NCI-H146 (cell line): ENCODE measurements at places on chromosomes 12 and 14.

DNA sequence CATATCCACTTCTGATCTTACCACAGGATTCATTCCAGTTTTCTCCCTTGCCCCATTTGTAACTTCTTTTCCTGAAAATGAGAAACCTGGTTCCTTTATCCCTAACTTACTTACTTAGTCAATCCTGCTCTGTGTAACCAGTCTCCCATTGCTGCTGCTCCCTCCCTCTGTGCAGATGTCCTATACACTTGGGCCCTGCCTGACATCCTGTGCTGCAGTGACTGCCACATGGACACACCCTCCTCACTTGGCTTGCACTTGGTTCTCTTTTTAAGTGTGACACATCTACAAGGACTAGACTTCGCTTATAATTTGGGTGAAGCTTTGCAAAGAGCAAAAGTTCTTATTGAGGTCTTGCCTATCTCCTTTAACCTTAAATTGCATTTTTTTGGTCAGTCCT, 51.4 kb downstream of the FGD4 start:
- peak; percentile 4 for DNase-seq

GRCh38 chr12:118185602-118186397, 49.9 kb downstream of the PEBP1 start:
- DNase-seq: no peak

- no peak for DNase-seq
Observed at GRCh38 chr12:132771126-132771838, 9.7 kb upstream of the ANKLE2 start.

GRCh38 chr12:108295641-108296040, 43.5 kb downstream of the CMKLR1 start:
- DNase-seq: no peak

GRCh38 chr14:93002851-93003298, 79.9 kb downstream of the CHGA start:
- no peak for DNase-seq

- DNase-seq: no peak
Observed at GRCh38 chr12:45350861-45351260, 135.0 kb downstream of the ANO6 start.

GRCh38 chr12:129614221-129614885, 289.5 kb downstream of the TMEM132D start:
- no peak for DNase-seq

GRCh38 chr12:132558861-132559623, 51.3 kb downstream of the LRCOL1 start:
- DNase-seq: no peak

- no peak for DNase-seq
Observed at GRCh38 chr14:66508547-66508845, 549 bp downstream of the GPHN start.

DNA sequence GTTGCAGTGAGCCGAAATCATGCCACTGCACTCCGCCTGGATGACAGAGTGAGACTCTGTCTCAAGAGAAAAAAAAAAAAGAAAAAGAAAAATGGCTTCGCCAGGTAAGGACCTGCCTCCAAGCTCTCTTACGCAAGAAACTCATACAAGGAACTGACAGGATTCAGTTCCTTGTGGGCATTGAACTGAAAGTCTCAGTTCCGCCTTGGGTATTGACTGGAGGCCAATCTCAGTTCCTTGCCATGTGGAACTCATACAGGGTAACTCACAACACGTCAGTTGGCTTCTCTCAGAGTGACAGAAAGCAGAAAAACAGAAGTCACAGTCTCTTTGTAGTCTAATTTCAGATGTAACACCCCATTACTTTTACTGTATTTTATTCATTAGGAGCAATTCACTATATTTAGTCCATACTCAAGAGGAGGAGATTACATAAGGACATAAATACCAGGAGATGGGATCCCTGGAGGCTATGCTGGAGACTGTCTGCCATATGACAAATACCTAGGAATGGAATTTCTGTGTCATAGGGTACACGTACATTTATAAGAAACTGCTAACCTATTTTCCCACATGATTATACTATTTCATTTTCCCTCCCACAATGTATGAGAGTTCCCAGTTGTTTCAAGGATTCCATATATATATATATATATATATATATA, 11.4 kb upstream of the NOPCHAP1 start:
- DNase-seq: no peak

- no peak for DNase-seq
Observed at GRCh38 chr14:64725879-64726584, 21.8 kb downstream of the PLEKHG3 start.

DNA sequence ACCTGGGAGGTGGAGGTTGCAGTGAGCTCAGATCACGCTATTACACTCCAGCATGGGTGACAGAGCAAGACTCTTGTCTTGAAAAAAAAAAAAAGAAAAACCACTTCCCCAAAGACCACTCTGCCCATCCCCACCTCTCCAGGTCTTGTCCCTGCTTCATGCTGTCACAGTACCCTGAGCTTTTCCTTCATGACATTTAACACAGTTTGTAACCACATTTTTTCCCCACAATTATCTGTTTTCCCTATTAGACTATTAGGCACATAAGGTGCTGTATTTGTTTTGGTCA, 6.9 kb downstream of the HECTD1 start:
- no peak for DNase-seq

DNA sequence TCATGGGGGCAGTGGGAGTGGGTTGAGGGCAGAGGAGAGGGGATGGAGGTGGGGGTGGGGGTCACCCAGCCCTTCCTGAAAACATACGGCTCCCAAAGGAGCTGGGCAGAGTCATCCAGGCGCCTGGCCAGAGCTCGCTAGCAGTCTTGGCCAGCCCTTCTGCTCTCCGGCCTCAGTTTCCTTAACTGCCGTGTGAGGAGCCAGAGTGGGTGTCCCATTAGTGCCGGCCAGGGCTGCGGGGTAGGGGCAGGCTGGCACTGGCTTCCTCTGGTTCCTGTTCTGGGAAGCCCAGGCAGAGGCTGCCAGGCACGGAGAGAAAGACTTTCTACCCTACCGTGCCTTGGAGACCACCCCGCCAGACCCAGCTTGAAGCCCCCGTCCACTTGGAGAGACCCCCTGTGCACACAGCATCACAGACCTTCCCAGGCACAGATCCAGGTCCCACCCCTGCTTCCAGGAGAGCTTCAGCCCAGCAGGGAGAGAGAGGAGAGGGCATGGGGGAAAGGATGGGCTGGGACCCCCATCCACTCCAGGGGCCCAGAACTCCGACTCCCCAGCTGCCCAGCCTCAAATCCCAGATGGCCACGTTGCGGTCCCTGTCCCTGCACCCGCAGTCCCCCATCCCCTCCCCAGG, 93.3 kb downstream of the RFLNA start:
- DNase-seq: no peak

DNA sequence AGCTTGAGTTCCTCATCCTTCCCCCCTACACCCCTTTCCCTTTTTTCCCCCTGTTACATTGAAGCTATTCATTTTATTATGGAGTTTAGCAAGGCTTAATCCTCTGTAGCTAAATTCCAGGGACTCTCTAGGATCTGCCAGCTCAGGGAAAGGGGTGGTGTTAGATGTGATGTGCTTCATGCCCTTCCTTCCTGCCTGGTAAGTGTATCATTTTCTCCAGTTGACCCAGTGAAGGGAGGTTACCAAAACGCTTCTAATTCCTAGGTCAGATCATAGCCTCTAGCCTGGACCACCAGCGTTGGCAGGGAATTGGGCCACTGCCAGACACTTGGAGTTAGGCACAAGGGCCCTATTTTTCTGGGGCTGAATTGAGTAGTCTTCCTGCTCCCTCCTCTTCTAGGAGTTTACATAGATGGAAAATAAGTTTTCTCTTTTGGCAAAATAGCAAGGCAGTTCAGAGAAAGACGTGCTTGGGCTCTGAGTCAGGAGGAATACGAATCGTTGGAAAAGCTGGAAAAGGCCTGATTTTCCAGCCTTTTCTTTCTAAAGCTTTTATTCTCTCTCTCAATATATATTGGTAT, 88.3 kb downstream of the NPAS3 start:
- DNase-seq: no peak

- DNase-seq: no peak
Observed at GRCh38 chr14:81009346-81009745, 53.9 kb downstream of the TSHR start.

DNA sequence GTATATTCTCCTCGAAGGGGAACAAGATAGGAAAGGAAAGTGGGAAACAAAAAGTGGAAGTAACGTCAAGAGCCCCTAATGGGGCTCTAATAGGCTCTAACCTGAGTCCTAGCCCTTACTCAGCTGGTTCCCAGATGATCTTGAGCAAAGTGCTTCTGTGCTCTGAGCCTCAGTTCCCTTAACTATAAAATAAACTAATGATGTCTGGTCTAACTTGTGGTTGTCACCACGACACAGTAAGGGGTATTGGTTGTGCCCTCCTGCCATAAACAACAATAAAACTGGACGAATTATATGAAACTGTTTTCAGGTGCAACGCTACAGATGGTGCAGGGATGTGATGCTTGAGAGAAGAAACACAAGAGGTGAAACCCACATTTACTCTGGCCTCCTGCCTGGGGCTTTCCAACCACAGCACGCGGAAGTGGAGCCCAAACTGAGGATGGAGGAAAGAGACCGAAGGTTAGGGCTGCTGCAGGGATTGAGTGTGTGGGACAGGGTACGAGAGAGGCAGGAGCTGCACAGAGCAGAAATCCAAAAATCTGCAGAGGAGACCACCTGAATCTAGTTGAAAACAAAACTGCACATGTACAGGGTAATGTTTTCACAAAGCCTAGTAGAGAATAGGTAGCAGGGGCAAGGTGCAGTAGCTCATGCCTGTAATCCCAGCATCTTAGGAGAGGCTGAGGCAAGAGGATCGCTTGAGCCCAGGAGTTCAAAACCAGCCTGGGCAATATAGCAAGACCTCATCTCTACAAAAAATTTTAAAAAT, 45.6 kb upstream of the BCL2L14 start:
- DNase-seq: no peak

DNA sequence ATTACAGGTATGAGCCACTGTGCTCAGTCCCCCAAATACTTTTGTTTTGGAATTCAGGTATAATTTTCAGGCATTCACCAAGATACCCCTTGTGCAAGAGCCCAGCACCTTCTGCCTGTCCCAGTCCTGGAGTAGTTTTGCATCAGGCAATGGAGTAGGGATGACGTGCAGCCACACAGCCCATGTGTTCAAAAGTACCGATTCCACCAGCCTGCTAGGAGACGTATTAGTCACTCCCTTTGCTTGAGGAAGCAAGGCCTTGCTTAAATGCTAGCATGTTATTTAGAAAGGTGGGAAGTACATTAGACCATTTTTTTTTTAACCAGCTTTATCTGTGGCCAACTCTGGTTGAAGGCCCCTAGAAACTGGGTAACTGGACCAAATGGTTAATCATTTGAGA, 15.0 kb upstream of the GALNT16 start:
- DNase-seq: no peak

GRCh38 chr12:84920331-84920730, 7.7 kb upstream of the SLC6A15 start:
- no peak for DNase-seq

DNA sequence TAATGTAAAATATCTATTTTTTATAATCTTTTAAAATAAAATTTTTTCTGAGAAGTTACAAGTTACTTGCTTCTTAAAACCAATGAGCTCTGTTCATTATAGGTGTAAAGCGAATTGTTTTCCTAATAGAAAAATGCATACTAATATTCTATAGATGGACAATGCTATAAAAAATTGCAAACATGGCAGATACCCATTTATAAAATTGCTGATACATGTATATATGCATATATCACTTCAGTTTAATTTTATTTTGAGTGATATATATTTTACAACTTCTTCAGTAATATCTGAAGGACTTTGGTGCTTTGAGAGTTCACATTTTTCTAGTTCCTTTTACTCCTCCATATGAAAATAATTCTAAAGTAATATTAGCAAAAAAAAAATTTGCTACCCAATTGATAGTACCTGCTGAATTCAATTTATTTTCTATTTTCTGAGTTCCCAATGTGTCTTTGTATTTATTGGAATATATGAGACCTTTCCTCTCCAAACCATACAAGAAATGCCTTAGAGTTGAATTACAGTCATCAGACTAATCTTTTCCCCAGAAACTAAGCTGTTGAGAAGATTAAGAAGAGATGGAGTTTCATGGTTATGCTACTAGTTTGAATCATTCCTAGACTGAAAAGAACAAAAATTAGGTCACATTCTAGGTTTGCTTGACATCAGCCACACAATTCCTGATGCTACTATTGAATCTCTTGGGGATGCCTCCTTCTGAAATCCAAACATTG, 1937.5 kb upstream of the SEL1L start:
- no peak for DNase-seq

GRCh38 chr14:74834692-74835392, 41.1 kb downstream of the PROX2 start:
- DNase-seq: no peak

DNA sequence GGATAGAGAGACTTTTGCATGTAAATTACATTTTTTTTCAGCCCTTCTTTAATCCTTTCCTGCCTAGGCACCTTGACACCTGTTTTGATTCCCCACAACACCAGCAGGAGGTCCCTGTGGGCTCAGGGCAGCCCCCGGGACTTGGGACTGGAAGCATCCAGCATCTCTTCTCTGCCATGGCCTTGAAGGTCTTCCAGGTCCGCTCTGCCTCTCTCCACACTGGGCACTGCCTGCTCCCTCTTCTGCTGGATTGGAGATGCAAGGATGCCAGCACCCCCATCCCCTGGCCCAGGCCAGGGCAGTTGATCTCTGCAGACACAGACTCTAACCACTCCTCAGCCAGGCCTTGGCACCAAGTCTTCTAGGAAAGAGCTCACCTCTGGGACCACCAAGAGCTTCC, 134.5 kb upstream of the C14orf180 start:
- no peak for DNase-seq

DNA sequence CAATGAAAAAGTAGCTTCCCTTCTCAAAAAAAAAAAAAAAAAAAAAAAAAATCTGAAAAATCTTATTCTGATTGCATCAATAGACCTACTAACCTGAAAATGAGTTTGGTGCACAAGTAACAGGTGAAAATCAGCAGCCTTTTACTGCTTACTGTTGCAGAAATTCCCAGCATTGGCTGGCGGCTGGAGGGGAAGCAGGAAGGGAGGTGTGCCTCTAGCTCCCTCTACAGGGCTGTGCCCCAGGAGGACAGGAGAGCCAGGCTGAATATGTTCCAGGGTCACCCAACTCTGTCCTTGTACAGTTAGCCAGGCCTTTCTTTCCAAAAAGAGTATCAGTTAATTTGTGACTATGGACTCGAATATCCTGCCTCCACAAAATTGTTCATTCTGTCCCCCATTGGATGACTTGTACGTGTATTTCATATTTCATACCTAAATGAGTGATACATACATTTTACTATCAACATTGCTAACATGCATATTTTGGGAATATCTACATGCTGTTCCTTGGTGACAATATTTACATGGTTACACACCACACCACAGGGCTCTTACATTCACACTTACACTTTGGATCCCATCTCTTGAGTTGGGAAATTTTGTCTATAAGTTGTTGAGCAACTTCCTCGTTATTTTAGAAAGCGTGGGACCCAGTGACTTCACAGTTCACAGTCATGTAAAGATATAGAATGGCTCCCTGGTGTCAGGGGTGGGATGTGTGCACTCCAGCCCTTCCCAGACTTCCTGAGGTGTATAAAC, 124.8 kb downstream of the SAMD4A start:
- DNase-seq: peak; percentile 44

DNA sequence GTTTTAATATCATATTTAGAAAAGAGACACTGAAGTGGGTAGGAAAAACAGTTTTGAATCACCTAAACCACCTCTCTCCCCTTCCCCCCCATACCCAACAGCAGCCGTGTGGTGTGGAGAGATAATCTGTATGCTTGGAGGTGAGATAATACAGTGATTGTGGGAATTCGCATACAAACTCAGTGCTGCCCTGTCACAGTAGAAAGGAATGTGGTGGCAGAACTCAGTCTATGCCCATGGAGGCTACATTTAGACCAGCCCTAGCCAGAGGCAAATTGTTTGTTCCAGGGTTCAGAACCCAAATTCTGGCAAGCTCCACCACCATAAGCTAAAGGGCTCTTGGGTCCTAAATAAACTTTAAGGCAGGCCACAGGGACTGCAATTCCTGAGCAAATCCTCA, 827.0 kb downstream of the C12orf50 start:
- DNase-seq: no peak
